A172 (cell line): ENCODE measurements at places on chromosomes 3 and 15. TPM values are rescaled to one million over a fixed set of nuclear protein-coding genes. Genes with fewer than 3 reads are reported as not detected.

- no peak for DNase-seq
Observed at GRCh38 chr3:46659285-46659684, 34.2 kb downstream of the ALS2CL start.

DNA sequence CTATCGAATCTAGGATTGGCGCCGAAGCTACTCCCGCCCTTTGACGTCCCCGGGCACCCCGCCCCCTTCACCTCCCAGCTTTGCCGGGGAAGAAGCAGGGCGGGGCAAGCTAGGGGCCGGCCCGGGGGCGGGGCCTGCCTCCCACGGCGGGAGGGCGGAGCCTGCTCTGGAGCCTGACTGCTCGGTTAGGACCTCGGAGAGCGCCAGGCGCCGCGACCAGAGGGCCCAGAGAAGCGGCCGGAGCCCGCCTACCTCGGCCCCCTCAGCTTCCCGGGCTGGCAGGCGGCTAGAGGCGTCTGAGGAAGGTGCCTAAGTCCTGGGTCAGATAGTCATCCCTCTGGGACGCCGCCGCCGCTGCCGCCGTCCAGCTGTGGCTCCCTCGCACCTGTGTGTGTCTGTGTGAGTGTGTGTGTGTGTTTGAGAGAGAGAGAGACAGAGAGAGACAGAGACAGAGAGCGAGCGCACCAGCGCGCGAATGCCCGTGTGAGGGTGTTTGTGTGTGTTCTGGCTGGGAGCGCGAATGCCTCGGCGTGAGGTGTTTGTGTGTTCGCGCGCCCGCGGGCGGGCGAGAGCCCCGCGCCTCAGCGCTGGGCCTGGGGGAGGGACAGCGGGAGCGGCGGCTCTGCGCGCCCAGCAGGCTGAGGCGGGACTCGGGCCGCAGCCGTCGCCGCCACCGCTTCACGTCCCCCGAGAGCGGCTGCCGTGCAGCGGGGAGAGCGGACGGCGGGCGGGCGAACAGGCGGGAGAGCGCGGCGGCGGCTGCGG lies at the start of gene STXBP5L:
STXBP5L (plus strand) TSS at position 176 of the 765 bp plus-strand sequence. CDS start 1,374 bp downstream, outside the sequence.
- peak; percentile 75 for DNase-seq

Gene RBMS3
- total RNA-seq: 12.3 and 14.9 TPM in 2 replicates

Gene MKRN3
- 8.0 and 11.1 TPM in 2 replicates for total RNA-seq
